ENCODE measurements at places on chromosomes 2 and 18.

DNA sequence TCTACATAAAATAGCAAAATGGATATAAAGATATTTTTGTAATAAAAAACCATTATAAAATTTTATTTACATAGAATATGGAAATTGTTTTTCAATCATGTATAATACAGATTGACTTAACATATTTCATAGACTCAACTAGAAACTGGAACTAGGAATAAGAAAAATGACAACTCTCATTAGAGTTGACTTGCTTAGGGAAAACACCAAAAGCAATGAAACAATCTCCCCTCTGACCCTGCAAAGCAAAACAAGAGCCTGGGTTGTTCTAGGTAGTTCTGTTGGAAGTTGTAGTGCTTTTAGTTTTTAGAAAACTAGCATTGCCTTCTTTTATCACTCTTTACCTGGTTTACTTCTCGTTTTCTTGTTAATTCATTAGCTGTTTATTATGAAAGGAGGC is 32.2 kb upstream of the MTIF2 start:
- DNase-seq: no peak

- no peak for DNase-seq
These were observed 148.0 kb upstream of the SLC14A2 start for GRCh38 chr18:45467293-45467692.

DNA sequence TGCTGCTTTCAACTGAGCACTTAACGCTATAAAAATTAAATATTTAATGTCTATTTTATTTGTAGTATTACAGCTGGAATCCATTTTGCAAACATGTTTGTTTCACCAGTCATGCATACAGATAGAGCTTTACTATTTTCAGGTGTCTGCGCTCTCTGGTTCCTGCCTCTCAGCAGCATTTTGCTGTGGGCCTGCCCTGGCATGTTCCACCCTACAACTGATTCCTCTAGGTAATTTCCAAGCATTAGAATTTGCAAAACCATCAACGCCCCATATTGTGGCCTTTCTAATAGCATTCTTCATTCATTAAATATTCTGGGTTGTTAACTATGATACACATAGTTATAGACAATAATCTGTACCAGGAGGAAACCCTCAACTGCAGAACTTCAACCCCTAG is 266.4 kb upstream of the DLGAP1 start:
- no peak for DNase-seq

DNA sequence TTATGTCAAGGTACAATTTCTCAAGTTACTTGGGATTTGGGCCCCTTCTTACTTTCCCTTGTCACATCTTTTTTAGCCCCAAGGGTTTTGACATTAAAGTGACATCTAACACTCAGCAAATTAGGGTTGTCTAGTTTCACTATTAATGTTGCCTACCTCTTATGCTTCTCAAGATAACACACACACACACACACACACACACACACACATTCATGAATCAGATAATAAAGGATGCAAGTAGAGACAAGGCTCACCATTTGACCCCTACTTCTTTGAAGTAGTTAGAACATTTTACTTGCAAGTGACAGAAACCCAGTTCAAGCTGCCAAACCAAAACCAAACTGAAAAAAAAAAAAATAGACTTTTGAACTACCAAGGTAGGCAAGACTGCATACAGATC is 138.8 kb downstream of the TRIB2 start:
- DNase-seq: no peak

- no peak for DNase-seq
These were observed 102.4 kb downstream of the DDX1 start for GRCh38 chr2:15693926-15694588.

DNA sequence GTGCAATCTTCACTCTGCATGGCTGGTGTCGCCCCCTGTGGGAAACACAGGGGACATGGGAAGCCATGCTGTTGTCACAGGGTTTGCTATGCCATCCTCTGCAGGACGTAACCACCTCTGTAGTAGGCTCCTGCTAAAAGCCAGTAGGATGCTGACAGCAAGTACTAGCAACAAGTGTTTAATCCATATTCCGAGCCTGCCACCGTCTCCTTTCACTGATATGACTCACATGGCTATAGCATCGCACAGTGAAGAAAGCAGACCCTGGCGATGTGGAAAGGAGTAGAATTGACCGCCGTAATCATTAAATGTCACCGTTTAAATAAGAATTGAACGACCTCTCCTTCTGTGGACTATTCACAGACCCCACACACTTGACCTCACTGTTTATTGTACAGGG is 57.8 kb downstream of the CD8B2 start:
- no peak for DNase-seq

DNA sequence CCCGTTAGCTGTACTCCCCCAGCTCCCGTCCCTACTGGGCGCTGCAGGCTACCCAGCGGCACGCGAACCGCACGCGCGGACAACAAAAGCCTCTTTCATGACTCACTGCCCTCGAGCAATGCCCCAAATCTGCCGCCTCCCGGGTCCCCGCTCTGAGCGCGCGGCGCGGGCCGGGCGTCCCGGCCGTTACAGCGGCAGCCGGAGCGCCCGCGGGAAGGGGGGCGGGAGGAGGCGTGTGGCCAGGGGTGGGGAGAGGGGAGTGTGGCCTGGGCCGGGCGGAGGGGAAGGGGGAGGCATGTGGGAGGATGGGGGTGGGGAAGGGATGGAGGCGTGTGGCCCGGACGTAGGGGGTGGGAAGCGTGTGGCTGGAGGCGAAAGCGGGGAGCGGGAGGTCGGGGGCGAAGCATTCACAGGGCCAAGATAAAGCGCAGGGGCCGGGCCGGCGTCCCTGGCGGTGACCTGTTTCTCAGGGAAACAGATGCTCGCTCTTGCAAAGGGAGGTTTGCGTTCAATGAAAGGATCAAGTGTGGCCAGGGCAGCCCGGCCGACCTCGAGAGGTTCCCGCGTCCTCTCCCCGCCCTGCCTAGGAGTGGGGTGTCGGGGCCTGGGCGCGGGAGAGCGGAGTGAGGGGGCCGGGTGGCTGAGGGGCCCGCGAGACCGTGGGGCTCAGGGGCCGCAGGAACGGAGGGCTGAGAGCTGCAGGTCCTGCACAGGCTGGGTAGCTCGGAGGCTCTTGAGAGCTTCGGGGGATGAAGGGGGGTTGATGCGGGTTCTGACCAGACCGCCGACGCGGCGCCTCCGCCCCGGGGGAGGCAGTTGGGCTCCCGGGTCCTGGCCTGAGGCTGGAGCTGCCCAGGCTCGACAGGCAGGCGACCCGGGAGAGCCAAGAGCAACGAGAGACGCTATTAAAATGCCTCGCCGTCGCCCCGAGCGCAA is 3.5 kb upstream of the NEUROD1 start:
- DNase-seq: no peak

GRCh38 chr2:203440671-203441070 is 94.4 kb downstream of the RAPH1 start:
- no peak for DNase-seq
